ENCODE measurements at places on chromosomes 12 and 14.
A peak's percentile ranks its signal among the peaks of the same experiment; 100 is the strongest.

- DNase-seq: no peak
Observed at GRCh38 chr12:104608998-104609397, 152.2 kb downstream of the CHST11 start.

DNA sequence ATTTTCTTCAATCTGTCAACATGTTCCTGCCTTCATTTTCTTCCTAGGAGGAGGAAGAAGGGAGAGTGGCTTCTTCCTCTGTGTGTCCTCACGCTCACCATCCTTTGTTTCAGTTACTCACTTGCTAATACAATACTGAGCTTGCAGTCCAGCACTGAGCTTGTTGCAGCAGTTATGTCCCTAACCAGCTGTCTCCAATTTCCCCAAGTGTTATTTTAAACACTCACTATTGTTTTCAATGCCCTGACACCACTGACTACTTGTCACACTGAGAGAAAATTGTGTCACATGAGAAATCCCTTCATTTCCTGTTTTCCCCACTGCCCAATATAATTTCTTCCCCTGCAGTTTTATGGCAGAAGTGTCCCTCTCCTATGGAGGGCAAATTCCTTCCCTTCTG, 53.4 kb downstream of the HSD17B6 start:
- no peak for DNase-seq

DNA sequence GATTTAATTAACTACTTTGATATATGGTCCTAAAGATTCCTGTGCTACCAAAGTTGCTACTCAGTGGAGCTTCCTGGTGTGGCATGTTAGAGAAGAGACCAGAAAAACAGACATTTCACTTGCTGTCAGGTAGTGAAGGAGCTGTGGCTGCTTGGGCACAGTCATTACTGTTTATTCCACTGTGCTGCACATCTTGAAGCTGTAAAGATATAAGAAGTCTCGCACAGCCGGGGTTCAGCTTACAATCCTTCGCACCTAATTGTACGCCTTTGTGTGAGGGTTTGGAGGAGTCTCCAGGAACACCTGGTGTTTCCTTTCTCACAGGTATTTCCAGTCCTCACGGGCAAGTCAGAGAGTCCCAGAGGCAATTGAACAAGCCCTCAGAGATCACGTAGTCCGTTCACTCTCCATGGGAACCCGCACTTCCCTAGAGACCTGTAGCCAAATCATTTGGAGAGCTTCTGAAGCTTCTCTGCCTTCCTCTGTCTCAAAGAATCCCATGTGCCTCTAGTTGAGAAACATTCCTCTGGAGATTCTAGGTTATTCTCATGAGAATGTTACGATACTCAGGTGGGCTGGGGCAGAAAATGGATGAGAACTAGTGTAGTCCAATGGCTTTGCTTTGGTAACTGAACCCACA, 4.1 kb downstream of the EVL start:
- DNase-seq: no peak

DNA sequence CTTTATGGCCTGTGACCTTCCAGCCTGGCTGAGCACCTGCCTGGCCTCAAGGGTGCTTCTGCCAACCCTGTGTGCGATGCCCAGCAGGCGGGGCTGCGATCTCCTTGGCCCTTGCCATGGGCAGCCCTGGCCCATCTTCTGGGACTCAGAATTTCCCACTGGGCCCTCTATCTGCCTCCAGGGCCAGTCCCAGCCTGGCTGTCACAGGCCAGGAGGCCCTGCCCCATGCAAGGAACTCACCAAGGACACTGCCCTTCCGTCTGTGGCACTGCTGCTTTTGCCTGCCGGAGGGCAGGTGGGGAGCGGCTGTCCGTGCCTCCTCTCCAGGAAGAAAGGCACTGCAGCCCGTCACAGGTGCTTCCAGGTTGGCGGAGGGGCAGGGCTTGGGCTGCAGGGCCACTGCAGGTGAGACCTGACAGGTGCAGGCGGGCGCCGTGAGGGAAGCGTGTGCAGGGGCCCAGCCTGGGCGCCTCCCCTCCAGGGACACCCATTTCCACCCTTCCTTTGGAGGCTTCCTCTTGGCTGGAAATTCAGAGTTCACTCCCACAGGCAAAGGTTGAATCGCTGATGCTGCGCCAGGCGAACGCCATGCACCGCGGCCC, 177.8 kb downstream of the KIF26A start:
- no peak for DNase-seq

- DNase-seq: no peak
Observed at GRCh38 chr12:120006258-120006975, 17.4 kb downstream of the BICDL1 start.

DNA sequence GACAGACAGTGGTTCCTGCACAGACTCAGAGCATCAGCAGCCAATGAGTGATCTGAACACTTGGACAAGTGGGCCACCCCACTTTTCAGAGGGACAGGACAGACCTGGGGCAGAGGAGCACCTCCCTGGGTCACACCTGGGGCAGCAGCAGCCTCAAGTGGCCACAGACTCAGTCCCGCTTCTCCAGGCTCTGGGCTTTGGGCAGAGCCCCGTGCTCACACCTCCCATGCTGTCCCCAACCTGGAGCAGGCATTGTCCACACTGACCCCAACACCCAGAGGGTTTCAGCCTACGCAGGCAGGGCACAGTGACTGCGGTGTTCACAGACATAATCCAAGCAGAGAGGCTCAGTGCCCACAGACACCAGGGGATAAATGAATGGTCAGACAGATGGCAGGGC, 135.5 kb upstream of the SFSWAP start:
- DNase-seq: no peak

GRCh38 chr14:91380123-91380522, 37.5 kb downstream of the CCDC88C start:
- no peak for DNase-seq

DNA sequence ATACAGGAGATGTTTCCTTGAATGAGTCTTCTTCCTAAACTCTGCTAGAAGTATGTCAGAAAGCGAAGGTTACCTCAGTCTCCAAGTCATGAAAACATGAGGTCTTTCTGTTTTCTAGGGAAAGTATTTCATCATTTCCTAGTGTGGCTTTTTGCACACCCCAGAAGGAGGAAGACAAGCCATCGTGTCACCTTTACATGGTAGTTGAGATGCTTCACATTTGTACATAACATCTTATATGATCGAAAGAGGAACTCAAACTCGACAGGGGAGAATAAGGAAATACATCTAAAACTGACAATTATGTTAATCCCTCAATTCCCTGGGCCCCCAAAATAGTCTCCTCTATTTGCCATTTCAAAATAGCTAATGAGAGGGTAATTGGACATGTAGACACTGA, 214.1 kb upstream of the PLEKHG7 start:
- no peak for DNase-seq

GRCh38 chr12:95851606-95852005, 7.1 kb upstream of the SNRPF start:
- DNase-seq: no peak

- no peak for DNase-seq
Observed at GRCh38 chr14:32480337-32480736, 151.2 kb downstream of the AKAP6 start.

- DNase-seq: no peak
Observed at GRCh38 chr12:121543786-121544185, 37.0 kb downstream of the KDM2B start.

DNA sequence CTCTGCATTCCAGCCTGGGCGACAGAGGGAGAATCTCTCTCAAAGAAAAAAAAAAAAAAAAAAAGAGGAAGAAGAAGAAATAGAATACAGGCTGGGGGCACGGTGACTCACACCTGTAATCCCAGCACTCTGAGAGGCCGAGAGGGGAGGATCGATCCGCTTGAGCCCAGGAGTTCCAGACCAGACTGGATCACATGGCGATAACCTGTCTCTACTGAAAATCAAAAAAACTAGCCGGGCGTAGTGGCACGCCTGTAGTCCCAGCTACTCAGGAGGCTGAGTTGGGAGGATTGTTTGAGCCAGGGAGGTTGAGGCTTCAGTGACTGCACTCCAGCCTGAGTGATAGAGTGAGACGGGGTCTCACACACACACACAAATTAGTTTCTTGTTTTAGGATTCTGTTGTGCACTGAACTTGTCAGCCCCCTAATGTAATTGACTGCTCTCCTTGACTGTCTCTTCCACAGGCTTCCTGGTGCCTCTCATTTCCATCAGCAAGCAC, 963 bp upstream of the TINF2 start:
- DNase-seq: no peak

DNA sequence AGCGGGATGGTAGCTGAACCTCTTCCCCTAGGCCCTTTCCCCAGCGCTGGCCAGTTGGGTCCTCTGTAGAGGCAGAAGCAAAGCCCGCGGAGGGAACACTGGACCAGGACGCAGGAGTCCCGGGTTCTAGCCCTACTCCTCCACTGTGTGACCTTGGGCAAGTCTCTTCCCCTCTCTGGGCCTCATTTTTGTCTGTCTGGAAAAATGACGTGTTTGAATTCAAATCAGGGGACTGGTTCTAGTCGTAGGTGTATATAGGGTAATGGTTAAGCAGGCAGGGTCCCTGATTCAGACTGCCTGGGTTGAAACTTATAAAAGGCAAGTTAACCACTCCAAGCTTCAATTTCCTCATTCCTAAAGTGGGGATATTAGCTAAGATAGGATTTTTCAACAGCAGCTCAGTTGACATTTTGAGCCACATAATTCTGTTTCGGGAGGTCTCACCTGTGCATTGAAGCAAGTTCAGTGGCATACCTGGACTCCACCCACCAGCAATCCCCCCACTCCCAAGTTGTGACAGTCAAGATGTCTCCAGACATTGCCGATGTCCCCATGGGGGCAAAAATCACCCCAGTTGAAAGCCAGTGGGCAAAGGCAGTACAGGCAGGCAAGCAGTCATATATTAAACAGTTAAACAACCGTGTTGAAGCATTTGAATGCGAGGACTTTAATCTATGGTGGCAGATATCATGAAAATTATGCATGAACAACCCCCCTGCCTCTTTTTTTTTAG, 899 bp downstream of the TPCN1 start:
- DNase-seq: no peak

DNA sequence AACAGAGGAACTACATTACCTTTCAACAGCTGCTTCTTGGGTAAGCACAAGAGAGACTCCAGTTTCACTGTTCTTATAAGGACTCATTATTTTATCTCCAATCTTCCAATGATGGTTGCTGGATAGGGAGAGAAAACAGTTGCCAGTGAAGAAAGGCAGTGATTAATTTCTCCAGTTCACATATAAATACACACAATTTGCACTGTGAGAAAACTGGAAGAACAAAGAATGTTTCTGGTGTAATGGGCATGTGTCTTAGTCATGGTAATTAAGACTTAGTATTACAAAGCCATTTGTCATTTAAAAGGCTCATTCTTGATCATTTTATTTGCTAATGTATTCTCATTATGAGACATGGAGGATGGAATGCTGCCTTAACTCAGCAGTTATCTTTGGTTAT, 78.0 kb upstream of the FAR2 start:
- no peak for DNase-seq

- no peak for DNase-seq
Observed at GRCh38 chr12:4230526-4230925, 43.0 kb upstream of the CCND2 start.

GRCh38 chr14:98143566-98143965, 1128.4 kb downstream of the BCL11B start:
- DNase-seq: no peak

DNA sequence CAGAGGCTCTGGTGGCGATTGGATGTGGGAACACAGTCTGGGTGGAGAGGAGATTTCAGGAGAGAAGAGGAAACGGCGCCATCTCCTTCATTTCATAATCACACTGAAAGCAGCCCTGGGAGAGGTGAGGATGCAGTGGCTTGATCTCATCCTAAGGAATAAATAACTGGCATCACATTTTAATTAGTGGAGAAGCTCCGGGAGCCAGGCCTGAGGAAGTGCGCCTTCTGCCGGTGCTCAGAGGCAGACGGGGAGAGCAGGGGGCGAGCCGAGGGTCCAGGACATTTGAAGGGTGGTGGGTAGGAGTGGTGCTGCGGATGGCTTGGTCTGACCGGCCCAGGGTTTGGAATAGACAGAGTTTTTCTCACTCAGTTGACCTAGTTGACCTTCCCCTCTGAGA, 265.0 kb downstream of the CACNA1C start:
- no peak for DNase-seq

GRCh38 chr12:93085383-93086287, 156.5 kb upstream of the EEA1 start:
- DNase-seq: no peak

DNA sequence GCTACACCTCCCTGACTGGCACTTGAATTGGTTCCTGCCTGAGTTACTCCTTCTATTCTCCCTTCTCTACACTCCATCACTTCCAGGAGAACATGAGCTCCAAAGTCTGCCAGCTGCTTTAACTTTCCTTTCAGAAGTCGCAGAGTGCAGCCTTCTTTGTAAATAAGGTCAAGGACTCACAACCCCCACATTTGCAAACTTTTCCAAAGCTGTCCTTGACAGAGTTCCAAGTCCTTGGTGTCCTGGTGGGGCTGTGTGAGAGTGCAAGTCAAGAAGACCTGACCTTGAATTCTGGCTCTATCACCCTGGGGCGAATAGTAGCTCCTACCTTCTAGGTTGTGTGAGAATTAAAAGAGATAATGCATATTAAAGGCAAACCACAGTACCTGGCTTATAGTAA, 15.6 kb downstream of the CCDC198 start:
- DNase-seq: no peak

GRCh38 chr12:132647858-132648257, 29.3 kb downstream of the P2RX2 start:
- no peak for DNase-seq

GRCh38 chr12:97875064-97875463, 412.5 kb downstream of the RMST start:
- DNase-seq: no peak

- no peak for DNase-seq
Observed at GRCh38 chr12:49223122-49223521, 34.2 kb upstream of the TUBA1A start.

DNA sequence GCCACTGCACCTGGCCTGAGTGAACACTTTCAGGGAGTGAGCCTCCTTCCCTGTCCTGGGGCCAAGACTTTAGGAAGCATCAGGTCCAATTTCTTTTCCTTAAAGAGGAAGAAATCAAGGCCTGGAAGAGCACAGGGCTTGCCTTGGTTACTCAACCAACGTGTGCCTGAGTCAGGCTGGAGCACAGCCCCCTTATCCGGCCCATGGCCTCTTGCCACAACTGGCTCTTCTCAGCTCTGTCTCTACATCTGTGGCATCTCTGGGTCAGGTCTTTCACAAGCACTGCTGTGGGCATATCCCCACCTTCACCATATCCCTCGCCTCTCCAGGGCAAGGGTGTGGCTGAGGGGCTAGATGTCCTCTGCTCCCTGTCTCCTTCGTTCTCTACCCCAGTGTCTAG, 6.8 kb downstream of the MYH6 start:
- DNase-seq: no peak

- no peak for DNase-seq
Observed at GRCh38 chr12:107328442-107329133, 235.2 kb upstream of the CRY1 start.

DNA sequence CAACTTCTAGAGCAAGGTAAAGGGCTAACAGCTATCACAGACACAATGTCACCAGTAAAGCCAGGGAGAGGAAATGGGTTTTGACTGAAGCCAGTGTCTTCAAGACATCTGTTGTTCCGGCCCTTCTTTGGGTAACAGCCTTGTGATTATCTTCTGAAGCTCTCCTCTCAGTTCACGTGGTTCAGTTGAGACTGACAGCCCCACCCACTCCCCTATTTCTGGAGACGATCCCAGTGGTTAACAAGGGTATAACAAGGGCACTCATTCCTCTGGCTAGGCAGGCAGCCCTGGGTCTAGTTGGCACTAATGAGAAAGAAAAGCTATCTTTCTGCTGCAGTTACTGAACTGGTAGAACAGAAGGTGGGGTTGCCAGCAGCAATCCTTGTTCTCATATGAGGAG, 6.9 kb downstream of the GNPTAB start:
- no peak for DNase-seq

GRCh38 chr12:30635385-30635784, 60.3 kb downstream of the IPO8 start:
- DNase-seq: no peak

GRCh38 chr12:44015333-44015941, 179.6 kb downstream of the TMEM117 start:
- DNase-seq: peak; percentile 16

All from AG04449 (cell line).